Urinary bladder (tissue), 4 donors: ENCODE measurements at places on chromosomes 7 and 10. TPM values are rescaled to one million over a fixed set of nuclear protein-coding genes. Genes with fewer than 3 reads are reported as not detected.

The C10orf95 gene
- total RNA-seq: not detected

The EBLN1 gene
- not detected for total RNA-seq

The PAPOLB gene
- 2.2 TPM for total RNA-seq

The TEX36 gene
- not detected for total RNA-seq

The LLCFC1 gene
- total RNA-seq: not detected

The ZC3HAV1L gene
- 37.4 TPM for total RNA-seq

The ASB10 gene
- total RNA-seq: not detected

DNA sequence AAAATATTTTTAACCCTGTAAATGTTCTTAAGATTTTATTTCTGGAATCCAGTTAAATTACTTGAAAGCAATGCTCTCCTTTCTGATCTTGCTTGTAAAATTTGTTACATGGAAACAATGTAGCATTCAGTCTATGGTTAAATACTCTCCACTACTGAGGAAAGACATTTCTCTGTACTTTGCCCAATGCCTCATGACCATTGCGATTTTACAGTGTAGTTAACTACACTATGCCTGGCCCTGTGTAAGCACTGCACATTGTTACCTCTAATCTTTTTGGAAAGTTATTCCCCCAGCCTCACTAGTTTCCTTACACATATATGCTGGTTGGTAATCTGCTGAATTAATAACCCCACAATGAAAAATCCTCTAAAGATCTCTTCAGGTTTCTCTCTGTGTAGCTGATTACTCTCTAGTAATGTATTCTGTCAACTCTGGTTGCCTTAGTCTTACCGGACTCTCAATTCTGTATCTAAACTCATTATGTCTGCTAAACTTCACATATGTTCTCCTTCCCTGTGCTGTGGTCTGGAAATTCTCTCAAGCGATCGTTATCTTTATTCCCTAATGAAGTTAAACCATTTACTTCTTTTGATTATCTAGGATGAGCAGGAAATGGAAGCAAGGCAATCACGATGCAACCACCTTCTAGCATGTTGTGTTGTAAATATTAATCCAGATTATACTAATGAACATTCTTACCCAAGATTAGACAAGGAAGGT lies 58.7 kb upstream of the TMEM106B start:
- DNase-seq: no peak

- no peak for DNase-seq
Observed at GRCh38 chr7:147483634-147484292, 1106.8 kb upstream of the C7orf33 start.

DNA sequence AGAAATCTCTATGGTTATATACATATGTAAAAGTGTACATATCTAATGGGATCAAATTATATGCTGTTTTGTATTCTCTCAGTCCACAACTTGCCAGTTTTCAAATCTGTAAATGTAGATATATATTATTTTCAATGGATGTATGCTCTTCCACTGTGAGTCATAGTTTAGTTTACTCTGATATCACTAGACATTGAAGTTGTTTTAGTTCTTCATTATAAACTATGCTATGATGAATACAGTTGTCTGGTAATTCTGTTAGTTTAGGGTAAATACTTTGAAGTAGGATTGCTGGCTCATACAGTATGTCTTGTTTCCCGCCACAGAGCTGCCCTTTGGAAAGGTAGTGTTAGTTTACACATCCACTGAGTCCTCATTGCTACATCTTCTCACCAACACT lies 25.2 kb downstream of the SDK1 start:
- no peak for DNase-seq

- no peak for DNase-seq
Observed at GRCh38 chr7:37212556-37212955, 236.1 kb downstream of the ELMO1 start.

GRCh38 chr7:68245688-68246087 lies 1249.1 kb downstream of the TYW1 start:
- no peak for DNase-seq

DNA sequence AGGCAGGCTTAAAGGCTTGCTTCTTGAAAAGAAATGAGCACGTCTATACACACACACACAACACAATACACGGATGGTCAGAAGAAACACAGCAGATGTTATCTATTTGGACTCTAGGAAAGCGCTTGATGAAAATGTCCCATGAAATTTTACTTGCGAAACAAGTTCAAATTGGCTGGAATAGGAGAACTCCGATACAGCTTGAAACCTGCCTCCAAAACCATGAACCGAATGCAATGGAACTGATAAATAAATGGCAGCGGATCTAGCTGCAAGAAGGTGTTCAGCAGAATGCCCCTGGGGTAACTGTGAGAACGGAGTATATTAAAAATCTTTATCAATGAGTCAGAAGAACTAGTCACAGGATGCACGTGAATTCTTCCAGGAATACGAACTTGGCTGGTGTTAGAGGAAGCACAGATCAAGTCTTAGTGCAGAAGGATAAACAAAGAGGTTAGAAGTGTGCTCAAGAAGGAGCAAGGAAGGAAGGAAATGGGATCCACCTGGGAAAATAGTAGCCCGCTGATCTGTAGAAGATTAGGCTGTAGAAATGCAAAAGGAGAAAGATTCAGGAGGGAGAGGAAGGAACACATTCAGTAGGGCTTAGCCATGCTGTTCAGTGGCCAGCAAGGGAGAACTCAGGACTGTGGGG lies 142.0 kb upstream of the PRKCQ start:
- DNase-seq: no peak

GRCh38 chr10:69464801-69465401 lies 13.6 kb downstream of the TSPAN15 start:
- DNase-seq: no peak

DNA sequence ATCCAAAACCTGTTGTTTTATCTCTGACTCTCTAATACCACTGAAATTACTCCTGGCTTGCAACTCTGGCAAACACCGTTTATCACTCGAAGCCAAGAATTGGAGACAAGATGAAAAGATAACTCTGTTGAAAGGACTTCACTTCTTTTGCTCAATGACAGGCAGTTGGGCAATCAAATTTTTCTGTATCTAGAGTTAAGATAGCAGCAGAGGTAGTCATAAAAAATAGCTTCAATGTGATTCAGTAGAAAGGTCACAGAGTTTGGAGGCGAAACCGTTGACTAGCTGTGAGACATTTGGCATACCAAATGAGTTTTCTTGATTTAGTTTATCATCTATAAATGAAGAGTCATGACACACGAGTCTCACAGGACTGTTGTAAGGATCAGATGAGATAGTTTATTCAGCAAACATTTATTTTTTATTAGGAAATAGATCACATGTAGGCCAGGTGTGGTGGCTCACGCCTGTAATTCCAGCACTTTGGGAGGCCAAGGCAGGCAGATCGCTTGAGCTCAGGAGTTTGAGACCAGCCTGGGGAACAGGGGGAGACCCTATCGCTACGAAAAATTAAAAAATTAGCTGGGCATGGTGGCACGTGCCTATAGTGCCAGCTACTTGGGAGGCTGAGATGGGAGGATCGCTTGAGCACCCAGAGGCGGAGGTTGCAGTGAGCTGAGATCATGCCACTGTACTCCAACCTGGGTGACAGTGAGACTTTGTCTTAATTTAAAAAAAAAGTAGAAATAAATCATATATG lies 23.6 kb downstream of the AKR1B1 start:
- DNase-seq: no peak

GRCh38 chr10:58438340-58438871 lies 53.2 kb downstream of the TFAM start:
- DNase-seq: no peak

DNA sequence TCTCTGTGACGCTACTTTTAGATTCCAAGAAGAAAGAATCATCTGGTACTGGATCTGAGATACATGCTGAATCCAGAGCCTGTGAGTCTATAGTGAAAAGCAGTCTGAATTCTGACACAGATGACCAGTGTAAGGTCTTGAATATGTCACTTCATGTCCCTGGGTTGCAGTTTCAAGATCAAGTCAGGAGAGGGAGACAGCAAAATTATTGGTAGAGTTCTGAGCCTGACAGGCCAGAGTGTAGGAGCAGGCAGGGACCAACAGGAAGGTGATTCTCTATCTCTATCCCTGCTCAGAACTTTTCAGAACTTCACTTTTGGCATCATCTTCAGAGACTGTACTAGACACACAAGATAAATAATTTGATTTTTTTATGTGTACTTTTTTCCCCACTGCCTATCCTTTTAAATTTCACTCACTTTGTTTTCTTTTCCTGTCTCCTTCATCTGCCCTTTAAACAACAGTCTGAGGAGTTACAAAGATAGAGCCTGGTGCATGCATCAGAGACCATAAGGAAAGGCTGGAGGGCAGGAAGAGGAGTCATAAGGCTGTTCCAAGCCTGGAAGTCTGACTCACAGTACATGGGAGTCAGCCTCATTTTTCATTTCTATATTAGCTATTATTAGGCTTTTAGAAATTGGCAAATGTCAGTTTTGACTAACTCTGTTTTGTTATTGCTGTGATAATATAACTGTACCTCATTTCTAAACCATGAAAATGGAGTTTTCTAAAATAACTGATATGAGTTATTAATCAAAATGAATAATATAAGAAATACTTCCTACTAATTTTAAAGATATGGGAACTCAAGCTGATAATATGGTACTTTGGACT lies 120.2 kb upstream of the TMEM229A start:
- DNase-seq: no peak

- DNase-seq: no peak
Observed at GRCh38 chr7:16028103-16028502, 341.6 kb upstream of the MEOX2 start.

GRCh38 chr10:92530891-92531535 lies 42.9 kb downstream of the IDE start:
- DNase-seq: no peak

DNA sequence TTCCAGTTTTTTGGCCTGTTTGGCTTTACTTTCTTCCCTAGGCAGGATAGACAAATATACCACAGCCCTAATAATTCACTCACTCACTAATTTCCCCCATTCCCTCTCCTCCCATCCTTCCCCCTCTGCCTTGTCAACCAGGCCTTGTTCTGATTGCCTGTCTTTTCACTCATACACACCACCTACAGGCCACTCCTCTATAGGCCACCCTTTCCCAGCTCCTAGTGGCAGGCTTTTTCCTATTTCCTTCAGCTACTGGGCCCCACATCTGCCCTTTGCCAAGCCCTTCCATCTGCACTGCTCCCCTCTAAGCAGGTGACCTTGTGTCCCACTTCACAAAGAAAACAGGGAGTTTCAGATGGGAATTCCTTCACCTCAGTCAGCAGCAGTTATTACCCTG lies 59.8 kb upstream of the MSRB2 start:
- DNase-seq: no peak

GRCh38 chr7:149377386-149377785 lies 83.5 kb downstream of the ZNF777 start:
- DNase-seq: no peak

DNA sequence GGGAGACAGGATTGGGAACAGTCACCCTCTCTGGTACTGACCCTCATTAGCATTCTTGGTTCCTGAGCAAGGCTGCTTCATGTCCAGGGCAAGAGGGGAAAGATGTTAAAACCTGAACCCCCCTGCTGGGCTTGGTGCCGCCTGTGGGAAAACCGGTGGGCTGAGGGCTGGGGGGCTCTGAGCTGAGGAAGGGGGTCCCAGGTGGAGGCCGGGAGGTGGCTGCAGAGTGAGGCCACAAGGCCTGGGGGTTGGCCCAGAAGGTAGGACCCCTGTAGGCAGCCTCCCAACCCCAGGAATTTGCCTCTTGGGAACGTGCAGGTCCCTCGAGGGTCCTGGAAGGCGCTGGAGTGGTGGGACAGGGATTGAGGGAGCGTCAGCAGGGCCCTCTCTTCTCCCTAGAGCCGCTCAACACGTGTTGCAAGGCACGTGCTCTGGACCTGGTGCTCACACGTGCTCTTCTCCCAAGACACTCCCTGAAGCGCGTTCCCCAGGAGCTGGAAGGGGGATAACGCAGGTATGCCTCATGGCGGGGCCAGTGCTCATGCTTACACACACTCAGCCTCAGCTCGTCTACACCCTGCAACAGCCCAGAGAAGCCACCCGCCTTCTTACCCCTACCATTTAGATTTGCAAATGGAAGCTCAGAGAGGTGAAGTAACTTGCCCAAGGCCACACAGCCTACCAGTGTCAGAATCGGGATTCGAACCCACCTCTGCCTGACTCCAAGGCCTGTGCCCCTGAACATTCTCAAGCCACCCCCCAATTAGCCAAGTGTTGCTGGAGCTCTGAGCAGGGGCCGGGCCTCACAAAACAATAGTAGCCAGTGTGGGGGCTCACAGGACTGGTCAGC lies 64.4 kb downstream of the LHPP start:
- no peak for DNase-seq

DNA sequence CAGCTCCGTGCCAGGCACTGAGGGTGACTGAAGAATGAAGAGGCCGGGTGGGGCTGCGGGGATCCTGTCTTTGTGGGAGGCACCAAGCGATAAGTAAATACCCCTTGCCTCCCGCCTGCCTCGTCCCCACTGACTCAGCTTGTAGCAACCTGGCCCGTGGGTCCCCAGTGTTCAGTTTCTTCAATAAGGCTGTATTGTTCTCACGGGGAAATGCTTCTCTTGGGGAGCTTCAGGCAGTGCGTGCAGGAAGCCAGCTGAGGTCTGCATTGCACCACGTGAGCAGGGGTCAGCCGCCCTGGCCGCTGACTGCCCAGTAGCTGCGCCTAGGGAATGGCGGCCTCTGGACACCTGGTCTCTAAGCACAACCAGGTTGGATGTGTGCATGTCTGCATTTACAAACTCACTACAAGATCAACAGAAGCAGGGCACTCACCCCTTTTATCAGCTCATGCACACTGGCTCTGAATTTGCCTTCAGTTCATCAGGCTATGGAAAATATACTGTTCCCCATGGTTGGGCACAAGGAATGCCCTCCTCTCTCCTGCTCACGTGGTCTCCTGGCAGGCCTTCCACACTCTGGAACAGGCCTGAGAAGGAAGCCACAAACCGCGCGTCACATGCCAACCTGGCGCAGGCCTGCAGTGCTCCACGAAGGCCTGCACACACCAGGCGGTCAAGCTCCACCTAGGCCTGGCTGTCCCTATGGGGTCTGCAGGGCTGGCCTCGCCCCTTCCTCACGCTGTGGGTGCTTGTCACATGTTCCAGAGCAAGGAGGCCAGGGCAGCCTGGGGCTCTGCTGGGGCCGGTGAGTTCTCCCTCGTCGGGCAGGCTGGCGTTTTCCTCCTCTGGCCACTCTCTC lies 135.7 kb upstream of the RNF32 start:
- no peak for DNase-seq

GRCh38 chr7:47132471-47132870 lies 449.4 kb downstream of the TNS3 start:
- DNase-seq: no peak

DNA sequence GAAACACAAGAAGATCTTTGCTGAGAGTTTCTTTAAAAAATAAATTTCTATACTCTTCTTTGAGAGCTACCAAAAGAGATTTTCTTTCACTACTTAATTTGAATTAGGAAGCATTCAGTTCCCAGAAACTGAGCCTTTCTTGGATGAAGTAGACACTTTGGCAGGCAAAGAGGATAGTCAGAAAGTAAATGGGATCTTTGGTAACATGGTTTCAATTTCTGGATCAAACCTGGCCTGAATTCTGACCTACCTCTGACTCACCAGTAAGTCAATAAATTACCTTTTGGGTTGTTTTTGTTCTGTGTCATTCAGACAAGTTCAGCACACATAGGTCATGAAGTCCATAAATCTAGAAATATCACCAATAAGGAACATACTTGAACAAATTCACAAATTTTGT lies 26.8 kb upstream of the CABCOCO1 start:
- no peak for DNase-seq

GRCh38 chr7:150586785-150587152 lies 19.6 kb downstream of the GIMAP4 start:
- DNase-seq: no peak
